ENCODE measurements at places on chromosomes 7 and 10.

DNA sequence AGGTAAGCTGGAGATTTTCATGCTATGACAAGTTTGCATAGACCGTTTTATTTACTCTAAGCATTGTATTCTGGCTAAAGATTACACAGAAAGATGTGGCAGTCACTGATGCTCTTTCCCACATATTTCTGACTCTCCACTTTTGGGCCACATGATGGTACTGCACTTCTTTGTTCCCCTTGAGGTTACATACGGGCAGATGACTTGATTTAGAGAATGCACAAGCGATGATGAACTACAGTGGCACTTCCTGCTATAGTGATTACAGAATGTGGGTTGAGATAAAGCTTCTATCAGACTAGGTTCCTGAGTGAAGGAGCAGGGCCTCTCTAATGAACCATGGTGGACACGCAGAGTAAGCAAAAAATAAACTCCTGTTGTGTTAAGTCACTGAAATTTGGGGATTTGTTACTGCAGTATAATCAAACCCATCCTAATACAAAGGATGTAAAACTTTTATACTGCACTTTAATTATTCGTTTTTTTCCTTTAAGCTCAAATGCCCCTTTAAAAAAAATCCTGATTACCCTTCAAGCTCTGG, 177.9 kb downstream of the TAX1BP1 start:
- no peak for DNase-seq

- peak; percentile 53 for DNase-seq
These were observed 555 bp downstream of the PHF14 start for GRCh38 chr7:10973942-10974911.

- DNase-seq, result no peak
These were observed 150.7 kb downstream of the CFTR start for GRCh38 chr7:117630501-117630900.

GRCh38 chr10:26556748-26557640, 118.9 kb downstream of the APBB1IP start:
- peak; percentile 40 for DNase-seq

- DNase-seq, result no peak
These were observed 266.4 kb downstream of the CXCL12 start for GRCh38 chr10:44118500-44118899.

DNA sequence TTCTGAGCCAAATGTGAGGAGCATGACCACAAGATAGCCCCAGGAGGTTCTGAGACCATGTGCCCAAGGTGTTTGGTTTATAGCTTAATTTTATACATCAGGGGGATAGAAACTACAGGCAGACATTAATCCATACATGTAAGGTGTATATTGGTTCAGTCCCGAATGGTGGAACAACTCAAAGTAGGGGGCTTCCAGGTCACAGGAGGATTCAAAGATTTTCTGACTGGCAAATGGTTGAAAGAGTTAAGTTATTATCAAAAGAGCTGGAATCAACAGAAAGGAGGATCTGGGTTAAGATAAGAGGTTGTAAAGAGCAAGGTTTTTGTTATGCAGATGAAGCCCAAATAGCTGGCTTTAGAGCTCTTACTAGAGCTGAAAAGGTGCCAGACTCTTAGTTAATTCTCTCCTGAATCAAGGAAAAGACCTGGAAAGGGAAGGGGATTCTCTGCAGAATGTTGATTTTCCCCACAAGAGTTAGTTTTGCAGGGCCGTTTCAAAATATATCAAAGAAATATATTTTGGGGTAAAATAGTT, 640.0 kb downstream of the IPMK start:
- no peak for DNase-seq

GRCh38 chr10:11478807-11479206, 132.6 kb downstream of the USP6NL start:
- DNase-seq, result no peak

DNA sequence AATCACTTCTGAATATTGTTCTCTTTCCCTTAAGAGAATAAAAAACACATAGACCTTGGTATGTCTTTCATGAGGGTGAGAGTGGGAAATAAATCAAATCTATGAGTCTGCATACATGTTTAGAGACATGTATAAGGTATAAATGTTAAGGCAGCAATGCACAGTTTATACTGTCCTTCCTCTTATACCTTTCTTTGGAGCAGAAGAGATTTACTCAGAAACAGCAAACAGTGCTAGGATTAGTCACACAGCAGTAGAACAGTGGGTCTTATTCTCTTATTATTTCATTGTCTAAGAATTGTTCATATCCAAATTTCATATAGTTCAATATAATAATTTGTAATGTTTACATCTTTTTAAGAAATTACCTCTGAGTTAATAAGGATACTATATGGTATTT, 126.7 kb upstream of the TMEM196 start:
- no peak for DNase-seq

- DNase-seq, result no peak
These were observed 256.9 kb upstream of the FZD1 start for GRCh38 chr7:91007371-91007770.

DNA sequence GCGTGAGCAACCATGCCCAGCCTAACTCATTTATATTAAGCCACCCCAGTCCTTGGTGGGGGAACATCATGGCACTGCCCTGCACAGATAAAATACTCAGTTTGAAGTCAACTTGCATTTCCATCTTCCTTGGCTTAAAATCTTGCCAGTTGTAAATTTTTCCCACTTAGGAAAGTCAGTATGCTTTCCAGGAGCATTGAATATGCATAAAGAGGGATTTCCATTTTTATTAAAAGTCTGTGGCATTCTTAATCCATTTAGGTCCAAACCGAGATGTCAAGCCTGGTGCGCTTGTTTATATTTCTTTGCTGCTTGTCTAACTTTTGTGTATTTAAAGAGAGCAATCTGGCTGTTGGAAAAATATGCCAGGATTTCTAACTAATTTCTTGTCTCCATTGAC, 26.1 kb downstream of the MAP3K8 start:
- no peak for DNase-seq

DNA sequence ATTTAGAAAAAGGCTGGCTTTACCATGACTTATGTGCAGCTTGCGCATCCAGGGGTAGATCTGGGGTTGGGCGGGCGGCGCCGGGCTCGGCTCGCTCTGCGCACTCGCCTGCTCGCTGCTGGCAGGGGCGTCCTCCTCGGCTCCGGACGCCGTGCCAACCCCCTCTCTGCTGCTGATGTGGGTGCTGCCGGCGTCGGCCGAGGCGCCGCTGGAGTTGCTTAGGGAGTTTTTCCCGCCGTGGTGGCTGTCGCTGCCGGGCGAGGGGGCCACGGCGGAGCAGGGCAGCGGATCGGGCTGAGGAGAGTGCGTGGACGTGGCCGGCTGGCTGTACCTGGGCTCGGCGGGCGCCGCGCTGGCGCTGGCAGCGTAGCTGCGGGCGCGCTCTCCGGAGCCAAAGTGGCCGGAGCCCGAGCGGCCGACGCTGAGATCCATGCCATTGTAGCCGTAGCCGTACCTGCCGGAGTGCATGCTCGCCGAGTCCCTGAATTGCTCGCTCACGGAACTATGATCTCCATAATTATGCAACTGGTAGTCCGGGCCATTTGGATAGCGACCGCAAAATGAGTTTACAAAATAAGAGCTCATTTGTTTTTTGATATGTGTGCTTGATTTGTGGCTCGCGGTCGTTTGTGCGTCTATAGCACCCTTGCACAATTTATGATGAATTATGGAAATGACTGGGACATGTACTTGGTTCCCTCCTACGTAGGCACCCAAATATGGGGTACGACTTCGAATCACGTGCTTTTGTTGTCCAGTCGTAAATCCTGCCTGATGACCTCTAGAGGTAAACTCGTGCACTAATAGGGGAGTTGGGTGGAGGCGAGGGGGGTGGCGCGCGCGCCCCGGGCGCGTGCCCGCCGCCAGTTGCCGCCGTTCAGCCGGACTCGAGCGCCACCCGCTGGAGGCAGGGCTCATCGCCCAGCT, at the start of gene HOXA5:
HOXA5 (minus strand) TSS at position 659 of the 927 bp plus-strand sequence; CDS start at position 585, 74 bp downstream.
- peak; percentile 92 for DNase-seq

DNA sequence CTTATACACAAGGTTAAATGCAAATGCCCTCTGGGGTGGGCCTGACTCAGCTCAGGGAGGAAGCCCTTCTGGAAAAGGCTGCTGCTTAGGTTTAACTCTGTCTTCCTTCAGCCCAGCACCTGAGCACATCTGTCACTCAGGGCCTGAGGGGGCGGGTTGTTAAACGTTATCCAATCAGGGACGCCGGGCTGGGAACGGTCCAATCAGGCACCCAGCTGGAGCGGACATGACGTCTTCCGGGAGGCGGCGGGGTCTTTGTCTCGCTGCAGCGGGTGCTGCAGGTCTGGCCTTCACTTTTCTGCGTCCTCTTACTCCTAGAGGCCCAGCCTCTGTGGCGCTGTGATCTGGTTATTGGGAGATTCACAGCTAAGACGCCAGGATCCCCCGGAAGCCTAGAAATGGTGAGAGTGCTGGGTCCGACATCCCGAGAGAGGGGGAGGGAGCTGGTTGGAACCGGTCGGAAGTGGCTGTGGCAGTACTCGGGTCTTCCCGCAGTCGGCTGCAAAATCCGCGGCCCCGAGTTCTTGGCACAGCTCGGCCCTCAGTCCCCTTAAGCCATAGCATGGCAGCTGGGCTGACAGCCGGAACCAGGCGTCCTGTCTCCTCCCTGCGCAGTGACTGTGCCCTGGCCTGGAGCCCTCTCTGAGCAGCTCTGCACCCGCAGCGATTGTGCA, at the start of gene ZNF138:
ZNF138 (plus strand) TSS at position 258 of the 674 bp plus-strand sequence; CDS start at position 399, 141 bp downstream.
- DNase-seq, result peak; percentile 97

DNA sequence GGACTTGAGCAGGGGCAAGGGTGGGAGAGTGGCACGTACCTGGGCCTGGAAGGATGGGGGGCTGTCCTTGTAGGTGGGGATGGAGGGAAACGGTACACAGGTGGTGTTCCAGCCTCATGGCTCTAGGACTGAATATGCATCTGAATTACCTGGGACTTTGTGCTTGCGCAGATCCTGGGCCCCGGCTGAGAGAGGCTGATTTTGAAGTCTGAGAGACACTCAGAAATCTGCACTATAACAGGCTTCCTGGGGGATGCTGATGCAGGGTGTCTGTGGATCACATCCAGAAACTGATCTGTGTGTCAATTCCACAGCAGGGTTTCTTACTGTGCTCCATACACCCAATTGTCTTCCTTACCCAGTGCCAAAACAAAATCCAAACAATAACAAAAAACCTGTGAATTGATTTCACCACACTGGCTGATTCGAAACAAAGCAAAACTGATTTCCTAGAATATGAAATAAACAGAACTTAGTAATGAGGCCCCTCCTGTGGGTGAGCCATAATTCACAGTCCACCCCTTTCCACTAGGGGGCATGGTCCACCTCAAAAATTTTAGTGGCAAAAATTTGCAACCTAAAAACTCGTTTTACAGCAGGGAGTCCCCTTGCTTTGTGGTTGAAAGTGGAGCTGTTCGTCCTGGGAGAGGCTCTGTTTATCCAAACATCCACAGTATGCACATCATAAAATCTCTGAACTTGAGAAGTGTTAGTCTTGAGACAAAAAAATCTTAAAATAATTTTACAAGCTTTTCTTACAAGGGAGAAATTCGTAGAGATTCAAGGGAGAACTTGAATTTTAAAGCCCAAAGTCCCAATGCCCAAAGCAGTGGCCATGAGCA, 32.0 kb upstream of the PLEKHA1 start:
- DNase-seq, result peak; percentile 36

DNA sequence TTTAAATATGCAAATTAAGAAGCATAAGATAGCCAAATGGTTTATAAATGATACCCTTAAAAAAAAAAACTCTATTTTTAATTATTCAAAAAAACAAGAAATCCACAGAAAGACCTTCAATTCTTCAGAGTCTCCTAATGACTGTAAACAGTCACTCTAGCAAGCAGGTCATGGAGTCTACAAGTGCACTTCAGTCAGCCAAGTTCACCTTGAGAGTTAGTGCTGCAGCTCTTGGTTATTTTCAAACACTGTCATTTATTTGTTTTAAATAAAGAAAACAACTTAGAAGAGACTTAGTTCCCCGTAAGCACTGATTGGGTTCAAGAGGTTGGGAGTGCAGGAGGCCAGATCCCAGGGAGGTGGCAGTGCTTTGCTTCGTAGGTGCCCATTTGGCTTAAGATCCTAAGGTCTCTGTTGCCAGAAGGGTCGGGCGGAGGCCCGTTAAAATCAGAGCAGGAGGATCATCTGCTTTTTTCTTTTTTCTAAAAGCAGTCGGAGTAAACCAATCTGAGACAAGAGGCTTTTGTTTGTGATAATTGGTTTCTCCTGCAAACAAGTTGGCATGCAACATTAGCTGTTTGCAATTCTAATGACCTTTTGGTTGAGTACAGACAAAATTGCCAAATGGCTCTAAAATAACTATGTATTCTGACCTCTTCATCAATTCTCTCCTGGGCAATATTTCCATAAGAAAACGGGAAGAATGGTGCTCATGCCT, 86.4 kb upstream of the ELMO1 start:
- no peak for DNase-seq

DNA sequence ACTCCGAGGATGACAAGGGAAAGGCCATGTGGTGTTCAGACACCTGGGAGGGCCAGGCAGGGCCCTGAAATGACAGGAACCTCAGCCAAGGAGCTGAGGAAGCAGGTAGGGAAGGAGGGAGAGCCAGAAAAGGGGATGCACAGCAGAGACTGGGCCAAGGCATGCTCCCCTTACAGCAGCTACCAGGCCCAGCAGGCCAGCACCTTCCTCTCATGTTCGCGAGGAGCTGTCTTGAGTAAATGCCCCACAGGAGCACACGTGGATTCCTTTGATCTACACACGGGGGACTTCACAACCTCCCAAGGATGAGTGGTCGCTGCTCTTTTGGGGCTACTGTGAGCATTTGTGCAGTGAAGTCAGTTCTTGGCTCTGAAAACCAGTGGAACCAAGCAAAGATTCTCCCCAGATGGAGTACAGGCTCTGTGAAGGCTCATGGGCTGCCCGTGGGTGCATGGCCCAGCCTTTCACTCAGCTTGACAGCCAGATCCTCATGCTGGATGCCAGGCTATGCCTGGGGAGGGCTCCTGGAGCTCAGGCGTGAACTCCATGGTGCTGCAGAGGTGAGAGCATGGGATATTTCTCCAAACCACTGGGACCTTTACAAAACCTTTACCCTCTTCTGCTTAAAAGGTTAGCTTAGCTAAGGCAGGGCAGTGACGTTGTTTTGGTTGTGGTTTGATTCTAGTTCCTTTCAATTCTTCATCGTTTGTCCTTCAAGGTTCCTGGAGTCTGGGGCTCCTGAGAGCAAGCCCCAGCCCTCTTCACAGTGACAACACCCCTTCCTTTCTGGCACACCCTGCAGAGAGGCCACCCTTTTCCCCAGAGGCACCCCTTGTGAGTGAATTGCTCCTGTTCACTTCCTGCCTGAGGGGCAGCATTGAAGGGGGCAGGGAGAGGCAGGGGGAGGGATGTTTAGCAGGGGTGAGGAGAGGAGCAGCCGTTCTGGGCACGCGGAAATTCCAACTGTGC, 74.2 kb upstream of the ZPBP start:
- no peak for DNase-seq

GRCh38 chr7:123681561-123681960, 25.9 kb downstream of the LMOD2 start:
- no peak for DNase-seq

- no peak for DNase-seq
These were observed 232.4 kb upstream of the MYO3A start for GRCh38 chr10:25701652-25702051.
